ENCODE measurements at places on chromosomes 3 and 15. TPM values are rescaled to one million over a fixed set of nuclear protein-coding genes. Genes with fewer than 3 reads are reported as not detected.

The C3orf20 gene
- total RNA-seq: 0.08 TPM

The SV2B gene
- total RNA-seq: 0.17 TPM

The IL5RA gene
- 0.21 TPM for total RNA-seq

The SLC24A5 gene
- total RNA-seq: not detected

The SKOR1 gene
- total RNA-seq: 0.10 TPM

The KBTBD13 gene
- not detected for total RNA-seq
